ENCODE measurements at places on chromosomes 16 and 17.

GRCh38 chr16:79769270-79769927 lies 168.9 kb upstream of the MAF start:
- DNase-seq: no peak

DNA sequence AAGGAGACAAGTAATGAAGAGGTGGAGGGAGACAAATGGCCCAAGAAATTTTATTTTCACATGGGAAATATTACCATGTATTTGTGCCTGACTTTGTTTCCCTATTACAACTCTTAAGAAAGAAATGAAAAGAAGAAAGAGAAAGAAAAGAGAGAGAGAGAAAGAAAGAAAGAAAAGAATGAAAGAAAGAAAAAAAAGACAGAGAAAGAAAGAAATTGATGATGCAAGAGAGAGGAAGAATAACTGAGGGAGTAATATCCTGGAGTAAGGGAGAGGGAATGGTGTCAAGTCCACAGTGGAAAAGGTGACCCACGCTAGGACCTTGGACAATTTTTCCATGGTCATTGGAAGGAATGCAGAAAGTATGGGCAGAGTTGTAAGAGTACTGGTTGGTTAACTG lies 10.1 kb upstream of the ACSM3 start:
- DNase-seq: no peak

- DNase-seq: no peak
These were observed 16.9 kb downstream of the TRIM25 start for GRCh38 chr17:56896968-56897359.

GRCh38 chr17:73227379-73227778 lies 34.3 kb downstream of the CPSF4L start:
- no peak for DNase-seq

GRCh38 chr16:50537533-50538290 lies 10.5 kb upstream of the NKD1 start:
- no peak for DNase-seq

DNA sequence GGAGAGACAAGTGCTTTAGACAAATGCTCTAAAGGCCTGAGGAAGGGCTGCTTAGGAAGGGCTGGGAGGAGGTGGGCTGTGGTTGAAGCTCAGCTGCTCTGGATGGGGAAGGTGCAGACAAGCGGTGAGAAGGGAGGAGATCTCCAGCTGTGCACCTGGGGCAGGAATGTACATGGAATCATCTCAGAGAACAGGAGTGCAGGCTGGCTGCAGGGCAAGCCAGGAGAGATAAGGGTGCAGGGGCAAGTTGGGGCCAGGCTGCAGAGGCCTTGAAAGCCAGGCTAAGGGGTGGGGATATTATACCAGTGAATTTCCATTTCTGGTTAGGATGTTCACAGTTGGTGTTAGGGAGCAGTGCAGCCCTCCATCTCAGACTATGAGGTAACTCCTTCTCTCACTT lies 4.2 kb downstream of the SLC6A2 start:
- no peak for DNase-seq

DNA sequence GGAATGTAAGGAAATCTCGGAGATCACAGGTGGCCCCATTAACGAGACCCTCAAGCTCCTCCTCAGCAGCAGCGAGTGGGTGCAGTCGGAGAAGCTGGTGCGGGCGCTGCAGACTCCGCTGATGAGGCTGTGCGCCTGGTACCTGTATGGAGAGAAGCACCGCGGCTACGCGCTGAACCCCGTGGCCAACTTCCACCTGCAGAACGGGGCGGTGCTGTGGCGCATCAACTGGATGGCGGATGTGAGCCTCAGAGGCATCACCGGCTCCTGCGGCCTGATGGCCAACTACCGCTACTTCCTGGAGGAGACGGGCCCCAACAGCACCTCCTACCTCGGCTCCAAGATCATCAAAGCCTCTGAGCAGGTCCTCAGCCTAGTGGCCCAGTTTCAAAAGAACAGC lies 16.2 kb downstream of the MLYCD start:
- no peak for DNase-seq

- DNase-seq: no peak
These were observed 12.0 kb downstream of the GSG1L start for GRCh38 chr16:28051486-28051885.

- DNase-seq: no peak
These were observed 33.1 kb downstream of the CYLD start for GRCh38 chr16:50774960-50775359.

DNA sequence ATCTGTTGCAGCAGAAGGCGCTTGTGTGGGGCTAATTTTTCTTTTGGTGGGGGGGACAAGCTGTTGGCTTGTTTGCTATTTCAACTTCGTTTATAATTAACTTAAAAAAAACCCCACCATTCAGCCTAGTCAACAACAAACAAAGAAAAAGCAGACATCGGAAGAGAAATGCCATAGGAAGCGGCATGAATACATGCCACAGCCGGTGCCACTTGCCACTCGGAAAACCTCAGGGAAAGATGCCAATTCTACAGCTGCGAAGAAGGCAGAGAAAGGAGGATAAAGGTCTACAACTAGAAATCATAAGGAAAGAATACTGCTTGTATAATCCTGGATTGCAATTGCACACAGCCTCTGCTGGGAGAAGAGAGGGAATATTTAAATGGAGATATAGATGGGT lies 254.4 kb upstream of the PMFBP1 start:
- DNase-seq: no peak

- DNase-seq: no peak
These were observed 10.9 kb downstream of the ZDHHC1 start for GRCh38 chr16:67405336-67405735.

GRCh38 chr16:35565626-35566025 lies 2106.2 kb downstream of the TP53TG3F start:
- DNase-seq: no peak

DNA sequence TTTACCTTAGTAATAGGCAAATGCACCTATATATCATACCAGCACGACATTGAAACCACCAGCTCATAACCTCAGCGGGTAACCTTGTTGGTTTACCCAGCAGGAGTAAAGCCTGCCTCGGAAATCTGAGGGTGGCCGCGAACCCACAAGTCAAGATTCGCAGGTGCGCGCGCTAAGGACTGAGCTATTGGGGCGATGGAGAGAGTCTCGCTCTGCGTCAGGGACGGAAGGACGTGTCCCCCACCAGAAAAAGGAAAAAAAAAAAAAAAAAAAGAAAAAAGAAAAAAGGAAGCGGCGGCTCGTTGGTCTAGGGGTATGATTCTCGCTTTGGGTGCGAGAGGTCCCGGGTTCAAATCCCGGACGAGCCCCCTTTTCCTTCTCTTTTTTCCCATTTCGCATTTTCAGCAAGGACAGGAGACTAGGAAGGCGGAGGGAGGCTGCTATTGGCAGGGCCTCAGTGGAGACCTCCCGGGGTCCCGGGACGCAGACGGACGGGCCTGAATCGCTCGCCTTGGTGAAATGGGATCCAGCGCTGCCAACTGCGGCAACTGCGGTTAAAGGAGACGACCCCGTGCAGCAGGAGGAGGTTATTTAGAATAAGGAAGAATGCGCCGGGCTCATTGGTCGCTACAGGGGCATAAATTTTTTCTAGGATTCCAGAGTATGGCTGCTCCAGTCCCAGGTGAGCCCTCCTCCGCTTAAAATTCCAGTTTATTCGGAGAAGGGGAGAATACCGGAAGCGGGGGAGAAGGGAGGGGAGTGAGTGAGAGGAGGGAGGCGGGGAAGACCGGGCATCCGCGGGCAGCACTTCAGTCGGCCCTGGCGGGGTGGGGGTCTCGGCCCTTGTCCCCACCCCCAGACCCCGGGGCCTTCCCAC lies at the start of gene OR1F1:
Gene OR1F1 (plus strand): TSS at position 407 of the 877 bp plus-strand sequence.
- peak; percentile 64 for DNase-seq

- DNase-seq: no peak
These were observed at the start of gene ABCA10 for GRCh38 chr17:69228576-69228975. TSS of gene ABCA10 (minus strand) at chr17:69228824. CDS start at chr17:69225358, 3,466 bp downstream.

DNA sequence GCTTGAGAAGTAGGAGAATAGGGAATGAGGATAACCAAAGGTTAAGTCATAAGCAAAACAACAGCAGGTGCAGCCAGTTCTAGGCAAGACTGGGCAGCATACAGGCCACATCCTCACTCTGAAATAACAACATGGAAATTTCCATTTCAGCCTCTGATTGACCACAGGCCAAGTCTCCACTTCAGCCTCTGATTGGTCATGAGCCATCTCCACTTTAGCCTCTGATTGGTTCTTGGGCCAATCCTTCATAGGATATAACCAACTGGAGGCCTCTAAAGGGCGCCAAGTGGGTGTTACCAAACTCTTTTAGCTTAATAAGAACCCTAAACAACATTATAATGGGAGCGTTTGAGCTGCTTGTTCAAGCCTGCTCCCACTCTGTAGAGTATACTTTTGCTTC lies 512.0 kb downstream of the NPIPA7 start:
- DNase-seq: no peak
